ENCODE measurements at places on chromosomes 12 and 14.

GRCh38 chr14:59705245-59705644 lies 128.6 kb upstream of the CCDC175 start:
- no peak for DNase-seq

DNA sequence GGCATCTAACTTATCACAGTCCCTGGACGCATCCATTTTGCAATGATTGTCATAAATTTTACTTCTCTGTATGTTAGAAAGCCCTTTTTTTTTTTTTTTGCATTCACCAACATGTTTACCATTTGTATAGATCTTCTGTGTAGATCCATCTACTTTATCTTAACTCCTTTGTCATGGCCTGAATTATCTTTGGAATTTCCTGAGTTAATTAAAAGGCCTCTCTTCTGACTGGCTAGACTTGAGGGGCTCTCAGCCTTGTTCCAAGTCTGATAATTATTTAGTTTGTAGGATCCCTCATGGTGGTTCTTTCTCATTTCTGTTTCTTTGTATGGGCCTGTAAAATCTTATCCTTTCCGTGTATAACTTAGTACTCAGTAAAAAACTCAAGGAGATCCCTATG lies 387.0 kb downstream of the C12orf50 start:
- DNase-seq: no peak

GRCh38 chr12:110180591-110181005 lies 56.4 kb downstream of the IFT81 start:
- DNase-seq: no peak

DNA sequence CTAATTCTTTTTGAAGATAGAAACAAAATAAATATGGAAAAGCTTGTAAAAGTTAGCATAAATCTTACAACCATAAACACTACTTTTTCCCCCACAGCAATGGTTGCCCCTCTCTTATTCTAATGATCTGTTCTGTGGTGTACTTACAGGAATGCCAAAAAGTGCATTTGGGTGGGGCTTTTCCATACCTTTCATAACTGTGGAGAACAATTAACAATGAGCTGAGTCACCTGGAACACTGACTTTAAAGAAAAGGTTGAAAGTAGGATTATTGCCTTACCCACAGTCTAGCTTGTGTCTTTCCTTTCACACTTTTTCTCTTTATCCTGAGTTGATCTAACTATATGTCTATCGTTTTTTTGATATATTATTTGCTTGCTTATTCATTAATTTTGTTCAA lies 86.9 kb downstream of the TPH2 start:
- DNase-seq: no peak

DNA sequence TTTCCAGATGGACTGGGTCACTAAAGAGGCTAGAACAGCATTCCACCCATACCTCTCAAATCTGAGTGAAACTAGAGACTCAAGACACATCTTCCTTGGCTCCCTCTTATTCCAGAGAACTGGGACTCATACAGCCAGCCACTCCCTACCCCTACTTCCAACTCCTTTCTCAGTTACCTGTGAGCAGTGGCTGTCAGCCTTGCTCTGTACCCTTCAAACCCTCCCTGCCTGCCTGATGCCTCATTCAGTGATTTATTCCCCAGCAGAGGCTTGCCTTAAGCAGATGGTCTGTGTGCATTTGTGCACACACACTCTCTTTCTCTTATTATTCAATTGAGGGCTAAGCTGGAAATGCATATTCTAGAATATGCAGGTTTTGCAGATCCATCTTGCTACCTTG lies 14.6 kb downstream of the GPR84 start:
- no peak for DNase-seq

DNA sequence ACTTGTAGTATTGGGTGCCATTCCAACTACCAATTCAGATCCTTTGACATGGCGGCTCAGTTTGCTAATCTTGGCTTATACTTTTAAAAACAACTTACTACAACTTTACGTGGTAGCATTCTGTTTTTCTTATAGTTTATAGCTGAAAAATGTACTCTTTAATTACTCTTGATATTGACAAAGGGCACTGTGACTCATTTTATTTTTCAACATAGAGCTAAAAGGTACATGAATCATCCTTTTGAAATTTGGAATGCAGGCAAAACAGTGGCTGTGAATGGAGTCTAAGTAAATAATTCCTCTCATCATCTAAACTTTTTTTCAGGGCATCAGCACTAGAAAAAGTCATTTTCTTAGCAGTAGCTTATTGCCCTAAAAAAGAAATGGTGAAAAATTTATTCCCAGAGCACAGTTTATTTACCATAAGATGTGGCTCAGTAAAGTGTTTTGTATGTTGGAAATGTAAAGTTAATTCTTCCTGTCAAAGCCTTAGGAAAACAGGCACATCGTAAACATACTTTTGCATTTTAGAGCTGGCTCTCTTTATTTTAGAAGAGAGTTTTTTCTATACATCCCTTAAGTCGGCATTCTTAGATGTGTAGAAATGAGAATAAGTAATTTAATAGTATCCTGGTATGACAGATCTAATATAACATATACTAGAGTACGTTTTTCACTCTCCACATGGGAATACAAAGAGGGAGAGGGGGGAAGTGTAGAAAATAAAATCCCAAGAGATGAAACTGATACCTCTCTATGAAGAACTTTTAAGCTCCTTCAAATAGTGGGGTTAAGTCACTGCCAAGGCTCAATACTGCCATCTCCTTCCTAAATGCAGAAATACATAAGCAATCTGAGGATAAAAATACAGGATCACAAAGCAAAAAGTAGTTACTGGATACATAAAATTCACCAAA lies 55.2 kb downstream of the SLC25A21 start:
- no peak for DNase-seq

GRCh38 chr12:92722897-92723296 lies 20.1 kb downstream of the PLEKHG7 start:
- DNase-seq: no peak

DNA sequence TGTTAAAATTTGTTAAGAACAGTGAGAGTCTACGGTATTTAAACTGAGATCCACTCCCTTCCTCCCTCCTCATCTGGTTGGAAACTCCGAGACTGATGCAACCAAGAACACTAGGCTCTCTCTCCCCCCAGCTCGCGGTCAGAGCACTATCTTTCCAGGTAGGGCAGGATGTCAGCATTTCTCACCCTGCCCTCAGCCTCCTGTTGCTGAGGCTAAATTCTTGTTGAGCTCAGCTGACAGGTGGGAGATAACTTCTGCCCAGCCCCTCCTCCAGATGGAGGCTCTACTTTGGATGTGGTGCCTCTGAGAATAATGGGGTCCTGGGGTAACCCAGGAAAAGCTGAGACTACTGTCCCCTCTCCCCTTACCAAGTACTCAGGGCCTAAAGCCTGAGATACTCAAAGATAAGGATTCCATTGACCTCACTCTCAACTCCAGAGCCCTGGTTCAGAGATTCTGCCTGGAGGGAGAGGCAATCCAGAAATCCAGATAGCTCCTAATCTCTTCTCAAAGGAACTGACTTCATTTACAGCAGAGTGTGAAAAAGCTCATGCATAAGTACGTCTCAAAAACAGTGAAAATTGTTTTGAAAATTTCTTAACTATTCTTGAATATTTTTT lies 110.1 kb downstream of the EML5 start:
- DNase-seq: no peak

DNA sequence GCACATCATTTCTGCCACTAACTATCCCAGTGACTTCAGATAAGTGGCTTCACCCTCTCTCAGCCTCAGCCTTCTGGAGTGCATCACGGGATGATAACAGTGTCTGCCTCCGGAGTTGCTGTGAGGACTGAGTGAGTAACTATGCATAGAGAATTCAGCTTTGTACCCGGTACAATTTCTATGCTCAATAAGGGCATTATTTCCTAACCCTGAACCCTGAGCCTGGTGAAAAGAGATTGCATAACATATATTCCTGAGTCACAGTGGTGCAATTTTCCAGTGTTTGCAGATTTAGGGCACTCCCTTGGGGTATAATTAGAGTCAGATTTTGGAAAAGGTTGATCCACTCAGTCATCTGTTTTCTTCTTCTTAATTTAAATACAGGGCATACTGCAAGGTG lies 181.1 kb downstream of the PTPN11 start:
- no peak for DNase-seq

- DNase-seq: no peak
Measured at GRCh38 chr12:118746176-118746575, 235.2 kb upstream of the SRRM4 start.

GRCh38 chr12:108326254-108326750 lies 12.8 kb downstream of the CMKLR1 start:
- DNase-seq: no peak

- DNase-seq: no peak
Measured at GRCh38 chr12:27048822-27049752, 26.7 kb downstream of the MED21 start.

DNA sequence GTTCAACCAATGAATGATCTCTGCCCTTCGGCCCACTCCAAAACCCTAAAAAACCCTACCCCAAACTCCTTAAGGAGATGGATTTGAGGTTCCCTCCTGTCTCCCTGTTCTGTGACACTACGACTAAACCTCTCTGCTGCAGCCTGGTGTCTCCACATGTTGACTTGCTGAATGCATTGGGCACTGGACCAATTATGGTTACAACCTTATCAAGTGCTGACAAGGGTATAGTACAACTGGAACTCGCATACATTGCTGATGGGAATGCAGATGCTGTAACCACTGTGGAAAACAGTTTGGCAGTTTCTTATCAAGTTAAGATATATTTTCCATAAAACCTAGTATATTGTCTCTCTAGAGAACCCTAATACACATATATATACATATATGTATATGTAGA lies 6.3 kb upstream of the DICER1 start:
- no peak for DNase-seq

DNA sequence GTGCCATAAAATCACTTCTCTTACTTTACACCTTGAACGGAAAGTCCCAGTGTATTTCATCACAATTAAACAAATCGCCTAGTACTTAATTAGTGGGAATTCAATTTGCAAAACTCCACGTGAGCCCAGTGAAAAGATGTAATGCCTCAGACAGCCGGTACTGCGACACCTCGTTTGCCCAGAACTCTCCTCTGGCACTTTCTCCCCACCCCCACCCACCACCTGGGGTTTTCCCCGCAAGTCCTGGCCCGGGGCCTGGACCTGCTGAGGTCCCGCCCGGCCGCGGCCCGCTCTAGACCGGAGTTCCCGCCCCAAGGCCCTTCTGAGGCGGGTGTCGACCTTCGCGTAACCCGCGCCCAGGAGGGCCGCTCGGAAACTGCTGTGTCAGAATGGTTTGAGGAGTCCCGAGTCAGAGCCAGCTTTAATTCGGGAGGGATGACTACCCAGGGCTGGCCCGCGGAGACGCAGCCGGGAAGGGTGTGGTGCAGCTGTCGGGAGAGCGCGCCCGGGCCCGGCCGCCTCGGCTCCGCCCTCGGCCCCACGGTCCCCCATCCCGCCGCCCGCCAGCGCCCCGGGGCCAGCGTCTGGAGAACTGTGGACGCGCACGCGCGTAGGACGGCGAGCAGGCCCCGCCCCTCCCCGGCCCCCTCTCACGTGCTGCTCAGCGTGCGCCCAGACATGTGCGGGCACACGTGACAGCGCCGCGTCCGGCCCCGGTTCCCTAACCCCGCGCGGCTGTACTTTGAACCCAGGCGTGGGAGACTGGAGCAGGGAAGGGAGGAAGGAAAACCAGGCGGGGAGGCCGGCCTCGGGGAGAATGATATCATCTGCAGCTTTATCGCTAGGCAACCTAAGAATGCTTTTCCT lies 10.8 kb downstream of the BHLHE41 start:
- peak; percentile 58 for DNase-seq

GRCh38 chr14:23563473-23564180 lies 4.0 kb downstream of the AP1G2 start:
- no peak for DNase-seq

DNA sequence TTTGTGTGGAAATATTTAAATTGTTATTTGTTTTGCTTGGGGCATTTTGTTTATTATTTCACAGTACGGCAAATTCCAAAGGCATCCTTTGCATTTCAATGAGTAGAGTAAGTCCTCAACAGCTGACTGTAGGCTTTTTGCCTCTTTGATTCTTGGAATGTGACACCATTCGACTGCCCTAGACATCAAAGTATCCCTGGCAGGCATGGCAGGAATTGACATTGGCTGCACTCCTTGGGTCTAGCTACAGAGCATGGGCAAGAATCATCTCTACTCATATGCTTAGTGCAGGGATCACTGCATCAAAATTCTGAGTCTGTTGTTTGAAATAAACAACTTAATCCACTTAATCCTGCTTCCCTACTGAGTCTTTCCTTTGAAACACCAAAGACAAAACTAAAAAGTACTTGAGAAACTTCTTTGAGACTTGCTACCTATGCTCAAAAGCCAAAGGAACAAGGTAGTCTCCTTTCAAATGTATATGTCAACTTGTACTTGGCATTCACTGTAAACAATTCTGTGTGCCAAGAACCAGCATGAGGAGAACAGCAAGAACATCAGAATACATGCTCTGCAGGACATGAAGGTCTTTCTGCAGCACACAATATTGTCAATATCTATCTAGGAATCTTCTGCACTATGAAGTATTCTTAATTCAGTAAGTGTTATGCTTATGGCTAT lies 1569.0 kb upstream of the FLRT2 start:
- no peak for DNase-seq

GRCh38 chr14:104932676-104933631 lies 8.3 kb downstream of the PLD4 start:
- DNase-seq: peak; percentile 79

- peak; percentile 2 for DNase-seq
Measured at GRCh38 chr12:32302218-32303173, 96.9 kb upstream of the FGD4 start.

GRCh38 chr12:2692080-2692479 lies 102.7 kb upstream of the FKBP4 start:
- DNase-seq: no peak

GRCh38 chr12:45548426-45548825 lies 181.1 kb upstream of the ARID2 start:
- no peak for DNase-seq

- DNase-seq: no peak
Measured at GRCh38 chr14:33669111-33669510, 281.8 kb downstream of the EGLN3 start.

GRCh38 chr12:19190292-19191031 lies 60.9 kb downstream of the PLEKHA5 start:
- DNase-seq: no peak

GRCh38 chr12:108360487-108360886 lies 21.4 kb upstream of the CMKLR1 start:
- no peak for DNase-seq

DNA sequence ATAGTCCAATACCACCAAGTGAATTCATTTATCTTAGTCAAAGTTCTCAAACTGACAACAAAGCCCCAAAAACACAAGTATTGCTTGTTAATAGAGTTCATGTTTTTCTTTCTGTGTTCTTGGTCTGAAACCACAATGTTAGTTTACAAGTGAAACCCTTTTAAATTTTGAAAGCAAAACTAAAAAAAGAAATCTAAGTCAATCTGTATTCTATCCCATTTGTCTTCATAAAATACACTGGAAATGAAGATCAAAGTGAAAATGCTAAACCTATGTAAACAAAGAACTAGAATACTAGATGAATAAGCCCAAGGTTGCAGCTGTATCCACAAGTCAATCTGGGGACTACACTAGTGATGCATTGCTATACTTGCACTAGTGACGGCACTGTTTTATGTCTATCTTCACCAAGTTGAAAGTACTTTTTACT lies 10.4 kb downstream of the MAP4K5 start:
- no peak for DNase-seq

- no peak for DNase-seq
Measured at GRCh38 chr14:66087231-66087630, 398.9 kb upstream of the CCDC196 start.

GRCh38 chr12:19542606-19543005 lies 103.3 kb downstream of the AEBP2 start:
- no peak for DNase-seq

- no peak for DNase-seq
Measured at GRCh38 chr12:100141666-100141997, 1.0 kb downstream of the BLTP3B start.
